ENCODE measurements at places on chromosomes 6 and 20. TPM values are rescaled to one million over a fixed set of nuclear protein-coding genes. Genes with fewer than 3 reads are reported as not detected.

- H3K4me3 ChIP-seq: no peak overlapping the region
- DNase-seq: no peak
- no peaks in the 10 kb centered on the region for H3K27me3 ChIP-seq
- no peaks in the 10 kb centered on the region for H3K36me3 ChIP-seq
- no peaks in the 10 kb centered on the region for H3K4me1 ChIP-seq
Observed at GRCh38 chr6:37232430-37233017, 25.0 kb upstream of the TBC1D22B start.

- peak overlapping the region; percentile 34 for H3K27ac ChIP-seq
- peaks cover 4% of the 10 kb centered on the region for H3K4me1 ChIP-seq
- no peak overlapping the region for H3K4me3 ChIP-seq
- DNase-seq: peak; percentile 78
Observed at GRCh38 chr20:58907320-58908137, 55.0 kb downstream of the GNAS start.

DNA sequence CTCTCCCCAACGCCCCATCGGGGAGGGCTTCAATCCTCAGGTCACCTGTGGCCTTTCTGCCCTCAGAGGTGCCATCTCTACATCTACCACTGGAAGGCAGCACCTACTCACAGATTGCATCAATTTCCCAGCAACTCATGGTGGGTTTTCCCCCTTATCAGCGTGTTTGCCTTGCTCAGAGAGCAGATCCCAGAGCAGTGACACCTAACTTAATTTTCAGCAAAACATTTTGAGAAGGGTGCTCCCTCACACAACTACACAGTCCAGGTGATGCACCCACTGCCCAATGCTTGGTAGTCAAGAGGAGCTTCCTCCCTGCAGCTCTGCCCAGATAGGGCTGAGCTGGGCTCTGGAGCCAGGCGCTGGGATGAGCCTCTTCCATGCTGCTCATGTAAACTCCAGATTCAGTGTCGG is 48.2 kb downstream of the PLG start:
- no peak for DNase-seq
- H3K27me3 ChIP-seq: no peaks in the 10 kb centered on the region
- H3K4me3 ChIP-seq: no peak overlapping the region

SRSF3 gene
- 111 TPM for total RNA-seq

All from prostate gland (tissue), 2 donors.